Activated naive CD8-positive, alpha-beta T cell treated with anti-CD3 and anti-CD28 coated beads, Interleukin-2, amount 10 ng/mL, durations not matched to agents 7 days and 5 days (primary cell): ENCODE measurements at places on chromosomes 7 and 10. TPM values are rescaled to one million over a fixed set of nuclear protein-coding genes. Genes with fewer than 3 reads are reported as not detected.

GRCh38 chr10:115996031-115996430, 277.0 kb downstream of the GFRA1 start:
- DNase-seq, result no peak

DNA sequence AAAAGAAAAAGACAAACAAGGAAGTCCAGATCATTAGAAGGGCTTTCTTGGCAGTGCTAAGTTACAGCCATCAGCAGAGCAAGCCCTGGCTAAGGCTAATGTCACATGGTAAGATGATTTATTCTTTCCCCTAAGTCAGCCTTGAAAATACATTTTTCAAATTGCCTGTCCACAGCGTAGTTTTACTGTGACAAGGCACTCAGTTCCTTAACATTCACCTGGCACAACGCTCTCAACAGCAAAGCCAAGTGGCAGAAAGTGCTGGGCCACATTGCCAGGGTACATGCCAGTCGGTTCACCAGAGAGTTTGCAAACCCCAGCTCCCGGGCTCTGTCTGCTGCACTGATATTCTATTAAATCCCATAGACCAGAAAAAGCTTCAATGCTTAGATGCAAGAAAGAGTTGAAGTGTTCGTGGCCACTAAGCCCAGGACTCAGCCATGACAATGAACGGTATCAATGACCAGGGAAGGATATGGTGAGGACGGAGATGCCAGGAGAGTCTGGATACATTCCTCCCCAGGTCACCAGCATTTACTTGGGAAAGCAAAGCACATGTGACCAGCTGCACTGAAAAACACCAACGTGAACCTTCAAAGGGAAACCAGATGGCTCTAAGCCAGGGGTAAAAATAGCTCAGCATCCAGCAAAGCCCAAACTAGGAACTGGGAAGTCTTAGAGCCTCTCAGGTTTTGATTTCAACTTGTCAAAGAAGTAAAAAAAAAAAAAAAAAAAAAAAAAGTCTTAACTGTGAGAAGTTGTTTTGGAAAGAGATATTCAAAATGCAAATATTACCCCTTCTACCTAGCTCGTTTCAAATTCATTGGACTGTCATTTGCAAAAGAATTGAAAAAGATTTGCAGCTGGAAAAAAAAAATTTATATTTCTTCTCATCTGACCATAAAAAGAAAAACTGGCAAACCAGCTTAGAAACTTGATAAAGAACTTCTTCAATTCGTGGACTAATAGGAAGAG, 23.9 kb upstream of the MPP7 start:
- DNase-seq, result no peak

DNA sequence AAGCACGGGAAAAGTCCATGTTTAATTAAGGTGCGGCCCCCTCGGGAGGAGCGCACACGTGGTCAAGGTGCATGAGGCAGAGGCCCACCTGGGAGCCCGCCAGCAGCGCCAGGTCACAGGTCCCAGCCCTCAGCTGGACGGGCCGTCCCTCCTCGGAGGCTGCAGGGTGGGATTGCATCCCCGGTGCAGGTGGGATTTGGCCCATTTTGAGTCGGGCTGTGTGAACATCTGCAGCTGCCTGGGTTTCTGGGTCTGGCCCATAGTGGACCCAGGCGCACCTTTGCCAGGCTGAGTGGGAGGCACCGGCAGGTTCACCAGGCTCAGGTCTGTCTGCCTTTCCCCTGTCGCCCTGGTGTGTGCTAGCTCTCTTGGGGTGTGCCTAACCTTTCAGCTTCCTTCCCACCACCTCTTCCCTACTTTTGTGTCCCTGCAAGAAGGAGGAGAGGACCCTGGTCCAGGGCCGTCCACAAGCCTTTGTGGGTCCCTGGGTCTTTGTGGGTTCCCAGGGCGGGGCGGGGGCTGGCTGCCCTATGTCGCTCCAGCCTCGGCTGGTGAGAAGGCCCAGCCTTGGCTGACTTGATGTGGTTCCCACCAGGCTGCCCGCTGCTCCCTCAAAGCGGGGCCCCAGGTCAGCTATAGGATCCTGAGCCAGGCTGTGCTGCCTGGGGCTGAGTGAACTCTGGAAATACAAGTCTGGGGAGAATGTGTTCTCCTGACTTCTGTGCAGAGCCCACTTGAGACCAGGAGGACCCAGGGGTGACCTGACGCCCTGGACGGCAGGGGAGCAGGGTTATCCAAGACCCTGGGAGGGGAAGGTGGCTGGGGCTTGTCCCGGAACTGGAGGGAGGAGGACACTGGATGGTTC, 186.7 kb upstream of the SHH start:
- no peak for DNase-seq

DNA sequence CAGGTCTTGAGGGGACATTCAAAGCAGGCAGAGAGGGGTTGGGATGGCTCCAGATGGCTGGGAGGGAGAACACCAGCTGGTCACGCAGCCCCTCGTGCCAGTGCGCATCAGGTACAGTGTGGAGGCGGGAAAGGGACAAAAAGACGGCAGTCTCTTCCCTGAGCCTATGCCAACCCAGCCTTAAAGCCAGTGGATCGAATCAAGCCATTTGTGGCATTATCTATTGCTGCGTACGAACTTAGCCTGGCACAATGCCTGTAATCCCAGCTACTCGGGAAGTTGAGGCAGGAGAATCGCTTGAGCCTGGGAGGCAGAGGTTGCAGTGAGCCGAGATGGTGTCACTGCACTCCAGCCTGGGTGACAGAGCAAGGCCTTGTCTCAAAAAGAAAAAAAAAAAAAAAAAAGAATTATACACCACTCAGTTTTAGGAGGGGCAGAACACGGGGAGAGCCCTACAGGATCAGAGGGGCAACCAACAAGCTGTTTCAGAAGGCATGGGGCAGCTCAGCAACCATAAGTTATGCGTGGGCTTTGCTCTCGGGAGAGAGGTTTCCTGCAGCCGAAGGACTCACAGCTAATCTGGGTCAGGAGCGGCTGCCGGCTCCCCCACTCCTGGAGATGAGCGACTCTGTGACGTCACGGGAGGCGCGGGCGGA, 356 bp upstream of the NDUFB2 start:
- DNase-seq, result no peak

- DNase-seq, result no peak
Observed at GRCh38 chr10:11141571-11142091, 124.0 kb downstream of the CELF2 start.

DNA sequence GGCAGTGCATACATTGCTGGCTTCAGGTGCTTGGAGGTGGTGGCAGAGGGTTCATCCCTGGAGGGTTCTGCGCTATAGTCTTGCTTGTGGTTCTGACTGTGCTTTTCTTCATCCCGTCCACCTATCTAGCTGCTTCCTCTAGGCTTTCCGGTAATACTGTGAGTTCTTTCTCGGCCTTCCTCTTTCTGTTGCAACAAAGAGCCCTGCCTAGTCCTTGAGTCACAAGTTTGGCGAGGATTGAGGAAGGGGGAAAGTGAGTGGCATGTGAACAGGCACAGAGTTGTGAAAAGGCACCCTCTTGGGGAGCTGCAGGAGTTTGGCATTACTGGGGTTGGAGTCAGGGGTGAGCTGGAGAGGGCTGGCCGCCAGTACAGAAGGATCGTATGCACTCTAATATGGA, 123.0 kb downstream of the SH2D4B start:
- DNase-seq, result no peak

GRCh38 chr7:75920431-75921161, 5.6 kb downstream of the POR start:
- DNase-seq, result no peak

TMEM270 gene
- not detected for total RNA-seq

TRIL gene
- total RNA-seq, result not detected
